B cell (primary cell): ENCODE measurements at places on chromosomes 2 and 18.
A peak's percentile ranks its signal among the peaks of the same experiment; 100 is the strongest.

GRCh38 chr2:201881741-201882140, 75.4 kb downstream of the CDK15 start:
- no peak overlapping the region for H3K27ac ChIP-seq
- no peaks in the 10 kb centered on the region for H3K27me3 ChIP-seq
- no peak for DNase-seq
- H3K4me3 ChIP-seq, result no peak overlapping the region
- H3K4me1 ChIP-seq, result peaks cover 10% of the 10 kb centered on the region

GRCh38 chr2:60468382-60469085, 84.9 kb downstream of the BCL11A start:
- peak overlapping the region; percentile 93 for H3K27ac ChIP-seq
- peaks cover 2% of the 10 kb centered on the region for H3K36me3 ChIP-seq
- H3K27me3 ChIP-seq, result no peaks in the 10 kb centered on the region
- peaks cover 70% of the 10 kb centered on the region for H3K4me1 ChIP-seq
- no peak overlapping the region for H3K4me3 ChIP-seq
- DNase-seq, result no peak

DNA sequence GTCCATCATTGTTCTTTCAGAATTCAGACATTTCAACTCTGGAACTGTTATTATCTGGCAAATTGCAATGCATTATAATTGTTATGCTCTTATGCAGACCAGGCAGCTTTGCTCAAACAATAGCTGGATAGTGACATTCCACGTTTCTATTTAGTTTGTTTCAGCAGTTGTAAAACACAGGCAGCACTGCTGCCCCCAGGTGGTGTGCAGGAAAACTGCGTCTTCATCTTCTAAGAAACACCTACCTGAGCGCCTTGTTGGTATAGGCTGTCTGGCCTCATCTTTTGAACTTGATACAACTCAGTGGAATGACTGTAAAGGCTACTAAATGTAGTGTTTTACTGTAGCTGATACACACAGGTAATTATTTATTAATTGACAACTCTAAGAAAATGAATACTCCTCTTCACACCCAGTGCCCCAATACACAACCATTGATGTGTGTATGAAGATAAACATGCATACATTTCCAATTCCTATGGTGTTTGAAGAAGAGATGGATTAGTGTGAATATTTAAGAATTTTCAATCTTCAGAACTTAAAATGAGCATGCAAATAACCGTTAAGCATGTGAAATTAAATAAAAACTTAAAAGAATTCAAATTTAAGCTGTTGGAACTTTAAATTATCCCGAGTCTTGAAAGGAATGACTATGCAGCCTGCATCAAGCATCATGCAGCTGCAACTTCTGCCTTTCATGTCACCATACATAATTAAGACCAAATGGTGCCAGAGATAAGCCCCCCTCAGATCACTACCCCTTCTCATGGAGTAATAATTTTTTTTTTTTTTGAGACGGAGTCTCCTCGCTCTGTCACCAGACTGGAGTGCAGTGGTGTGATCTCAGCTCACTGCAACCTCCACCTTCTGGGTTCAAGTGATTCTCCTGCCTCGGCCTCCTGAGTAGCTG, 85.6 kb downstream of the CD8B2 start:
- no peak for DNase-seq
- H3K4me1 ChIP-seq, result no peaks in the 10 kb centered on the region
- H3K4me3 ChIP-seq, result no peak overlapping the region
- H3K27ac ChIP-seq, result no peak overlapping the region
- H3K27me3 ChIP-seq, result no peaks in the 10 kb centered on the region

DNA sequence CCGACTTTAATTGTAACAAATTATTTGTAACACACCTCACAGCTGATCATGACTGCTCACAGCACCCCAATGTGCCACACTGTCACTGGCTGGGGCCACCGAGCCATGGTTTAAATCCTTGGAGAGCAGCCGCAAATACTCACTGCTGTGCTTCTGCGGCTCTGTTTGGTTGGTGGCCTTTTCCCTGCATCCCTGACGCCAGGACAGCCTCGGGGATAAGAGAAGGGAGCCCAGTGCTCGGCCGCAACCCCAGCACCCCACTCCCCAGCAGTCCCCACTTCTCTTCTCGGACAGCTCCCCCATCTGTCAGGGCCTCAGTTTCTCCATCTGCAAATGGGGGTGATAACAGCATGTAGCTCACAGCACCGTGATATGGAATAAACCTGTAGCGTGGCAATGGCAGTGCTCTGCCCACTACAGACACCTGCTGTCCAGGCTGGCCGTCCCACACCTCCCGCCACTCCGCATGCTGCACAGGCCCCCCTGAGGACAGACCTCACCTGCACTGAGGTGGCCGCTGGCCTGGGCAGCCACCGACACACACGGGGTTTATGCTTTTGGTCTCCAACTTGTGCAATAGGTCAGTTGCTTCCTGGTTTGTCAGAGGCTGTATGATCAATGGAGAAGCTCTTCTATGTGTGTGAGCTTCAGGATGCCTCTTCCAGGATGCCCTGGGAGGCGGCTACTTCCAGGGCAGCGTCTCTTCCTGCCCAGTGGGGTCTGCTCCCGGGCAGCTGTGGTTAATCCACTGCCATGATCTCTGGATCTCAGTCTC, 87.1 kb downstream of the NDUFA10 start:
- H3K27ac ChIP-seq, result no peak overlapping the region
- no peaks in the 10 kb centered on the region for H3K36me3 ChIP-seq
- no peaks in the 10 kb centered on the region for H3K4me1 ChIP-seq
- H3K27me3 ChIP-seq, result peaks cover 2% of the 10 kb centered on the region
- H3K4me3 ChIP-seq, result no peak overlapping the region

GRCh38 chr2:214103276-214104001, 307.4 kb upstream of the VWC2L start:
- no peaks in the 10 kb centered on the region for H3K4me1 ChIP-seq
- no peak overlapping the region for H3K4me3 ChIP-seq
- H3K27ac ChIP-seq, result no peak overlapping the region
- no peaks in the 10 kb centered on the region for H3K36me3 ChIP-seq

- DNase-seq, result peak; percentile 50
- H3K36me3 ChIP-seq, result no peaks in the 10 kb centered on the region
- no peaks in the 10 kb centered on the region for H3K27me3 ChIP-seq
- no peaks in the 10 kb centered on the region for H3K4me1 ChIP-seq
- no peak overlapping the region for H3K4me3 ChIP-seq
Measured at GRCh38 chr2:36663851-36664695, 32.4 kb upstream of the VIT start.

GRCh38 chr18:45916302-45916701, 50.8 kb downstream of the EPG5 start:
- peaks cover 9% of the 10 kb centered on the region for H3K4me1 ChIP-seq
- no peak overlapping the region for H3K4me3 ChIP-seq
- no peak for DNase-seq

GRCh38 chr2:234571620-234572407, 74.9 kb upstream of the ARL4C start:
- H3K4me3 ChIP-seq, result no peak overlapping the region
- H3K27ac ChIP-seq, result peak overlapping the region; percentile 67
- no peaks in the 10 kb centered on the region for H3K27me3 ChIP-seq
- H3K36me3 ChIP-seq, result no peaks in the 10 kb centered on the region
- H3K4me1 ChIP-seq, result peaks cover 55% of the 10 kb centered on the region

- H3K4me1 ChIP-seq, result peaks cover 50% of the 10 kb centered on the region
- peak overlapping the region; percentile 60 for H3K27ac ChIP-seq
- H3K4me3 ChIP-seq, result no peak overlapping the region
- H3K36me3 ChIP-seq, result no peaks in the 10 kb centered on the region
- H3K27me3 ChIP-seq, result no peaks in the 10 kb centered on the region
Measured at GRCh38 chr2:177239932-177240630, 24.4 kb downstream of the NFE2L2 start.
